ENCODE measurements at places on chromosomes 12 and 14.

- no peak for DNase-seq
Measured at GRCh38 chr12:107480836-107481608, 204.6 kb upstream of the PWP1 start.

GRCh38 chr12:94145191-94145983 is 3.0 kb upstream of the PLXNC1 start:
- peak; percentile 68 for DNase-seq

DNA sequence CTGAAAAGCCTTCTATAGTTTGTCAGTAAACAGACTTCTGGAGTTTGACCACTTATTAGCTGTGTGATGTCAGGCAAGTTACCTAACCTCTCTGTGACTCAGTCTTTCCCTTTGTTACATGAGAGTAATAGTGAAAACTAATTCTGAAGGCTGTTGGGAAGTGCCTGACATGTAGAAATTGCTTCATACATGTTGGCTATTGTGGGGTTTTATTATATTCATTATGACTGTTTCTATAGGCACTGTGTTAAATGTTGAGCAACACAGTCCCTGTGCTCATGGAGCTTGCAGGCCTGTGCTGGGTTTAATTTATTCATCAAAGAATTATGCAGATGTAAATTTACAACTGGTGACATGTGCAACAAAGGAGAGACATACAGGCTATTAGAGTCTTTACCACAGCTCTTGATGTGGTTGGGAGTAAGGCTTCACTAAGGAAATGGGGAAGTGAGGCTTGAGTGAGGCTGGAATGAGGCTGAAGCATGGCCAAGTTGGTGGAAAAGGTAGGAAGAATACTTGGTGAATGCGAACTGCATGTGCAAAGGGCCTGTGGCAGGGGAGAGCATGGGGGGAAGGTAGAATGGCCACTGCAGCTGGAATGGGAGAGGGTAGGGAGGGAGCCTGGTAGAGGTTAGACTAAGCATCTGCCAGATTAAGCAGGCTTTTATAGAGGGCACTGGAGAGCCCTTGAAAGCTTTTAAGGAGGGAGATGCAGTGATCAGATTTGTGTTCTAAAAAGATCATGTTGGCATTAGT is 236.4 kb upstream of the CRY1 start:
- peak; percentile 51 for DNase-seq

DNA sequence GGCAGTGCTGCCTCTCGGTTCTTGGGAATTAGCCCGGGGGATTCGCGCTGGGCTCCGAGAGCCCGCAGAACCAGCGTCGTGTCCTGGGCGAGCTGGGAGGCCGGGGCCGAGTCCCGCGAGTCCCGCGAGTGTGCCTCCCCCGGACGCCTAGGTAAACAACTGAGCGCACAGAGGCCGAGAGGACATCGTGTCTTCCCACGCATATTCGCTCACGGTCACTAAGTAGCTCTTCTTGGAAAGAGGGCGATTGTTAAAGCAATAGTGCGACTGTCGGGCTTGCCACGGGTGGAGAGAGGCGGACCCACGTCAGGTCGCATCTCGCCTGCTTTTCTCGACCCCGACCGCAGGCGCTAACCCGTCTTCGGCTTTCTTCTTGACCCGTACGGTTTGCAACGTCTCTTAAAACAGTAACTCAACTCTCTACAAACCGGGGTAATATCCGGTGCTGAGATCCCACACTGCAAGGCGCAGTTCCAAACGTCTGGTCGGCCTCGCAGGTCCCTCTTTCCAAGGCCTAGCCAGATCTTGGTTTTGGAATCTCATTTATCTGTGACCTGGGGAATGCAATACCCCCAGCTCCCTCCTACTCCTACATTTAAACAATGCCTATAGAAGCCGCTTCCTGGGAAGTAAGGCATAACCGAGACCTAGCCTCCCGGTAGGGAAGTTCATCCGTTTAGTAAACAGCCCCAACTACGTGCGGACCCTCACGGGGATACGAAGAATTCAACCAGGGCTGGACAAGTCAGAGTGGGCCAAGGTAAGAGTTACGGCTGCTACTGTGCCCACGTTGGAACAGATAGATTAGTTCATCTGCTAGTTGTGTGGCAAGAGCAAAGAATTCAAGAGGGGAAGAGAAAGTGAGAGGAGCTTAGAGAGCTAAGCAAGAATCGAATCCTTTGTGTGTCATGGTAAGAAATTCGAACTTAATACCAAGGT is 736 bp upstream of the PHLDA1 start:
- peak; percentile 71 for DNase-seq

DNA sequence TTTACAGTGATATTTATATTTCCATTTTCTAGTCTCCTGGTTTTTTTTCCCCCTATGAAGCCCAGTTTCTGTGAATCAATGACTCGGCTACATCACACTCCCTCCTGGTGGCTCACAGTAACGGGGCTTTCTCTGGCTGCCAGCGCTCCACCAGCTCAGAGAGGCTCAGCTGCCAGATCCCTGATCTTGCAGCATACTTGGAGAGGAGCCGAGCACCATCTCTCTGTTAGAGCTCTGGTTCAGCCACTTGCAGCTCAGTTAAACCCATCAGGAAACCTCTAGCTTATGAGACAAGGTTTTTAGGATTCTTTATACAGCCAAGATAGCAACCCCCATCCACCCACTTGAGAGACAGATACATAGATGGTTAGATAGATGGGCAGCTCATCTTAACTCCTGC is 74.6 kb downstream of the CIT start:
- DNase-seq, result peak; percentile 77

DNA sequence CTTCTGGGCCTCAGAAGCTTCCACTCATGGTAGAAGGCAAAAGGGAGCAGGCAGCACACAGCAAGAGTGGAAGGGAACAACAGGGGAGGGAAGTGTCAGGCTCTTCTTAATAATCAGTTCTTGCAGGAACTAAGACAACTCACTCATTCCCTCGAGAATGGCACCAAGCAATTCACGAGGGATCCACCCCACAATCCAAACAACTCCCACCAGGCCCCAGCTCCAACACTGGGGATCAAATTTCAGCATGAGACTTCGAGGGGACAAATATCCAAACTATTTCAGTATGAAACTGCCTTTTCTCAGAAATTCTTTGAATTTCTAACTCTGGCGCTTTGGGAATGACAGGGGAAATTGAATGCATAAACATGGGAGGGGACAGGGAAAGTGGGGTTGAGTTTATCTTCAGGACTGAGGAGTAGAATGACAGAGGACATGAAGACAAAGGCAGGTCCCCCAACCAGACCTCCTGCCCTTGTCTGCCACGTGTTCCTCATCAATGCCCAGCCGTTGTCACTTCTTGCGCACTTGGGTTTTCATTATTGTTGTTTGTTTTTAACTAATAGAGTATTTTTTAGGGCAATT is 24.6 kb upstream of the APOF start:
- peak; percentile 9 for DNase-seq

GRCh38 chr12:106204312-106204711 is 43.5 kb downstream of the CKAP4 start:
- DNase-seq, result no peak

GRCh38 chr12:18824287-18824686 is 86.4 kb downstream of the CAPZA3 start:
- no peak for DNase-seq

GRCh38 chr12:84843593-84844144 is 68.9 kb downstream of the SLC6A15 start:
- no peak for DNase-seq

DNA sequence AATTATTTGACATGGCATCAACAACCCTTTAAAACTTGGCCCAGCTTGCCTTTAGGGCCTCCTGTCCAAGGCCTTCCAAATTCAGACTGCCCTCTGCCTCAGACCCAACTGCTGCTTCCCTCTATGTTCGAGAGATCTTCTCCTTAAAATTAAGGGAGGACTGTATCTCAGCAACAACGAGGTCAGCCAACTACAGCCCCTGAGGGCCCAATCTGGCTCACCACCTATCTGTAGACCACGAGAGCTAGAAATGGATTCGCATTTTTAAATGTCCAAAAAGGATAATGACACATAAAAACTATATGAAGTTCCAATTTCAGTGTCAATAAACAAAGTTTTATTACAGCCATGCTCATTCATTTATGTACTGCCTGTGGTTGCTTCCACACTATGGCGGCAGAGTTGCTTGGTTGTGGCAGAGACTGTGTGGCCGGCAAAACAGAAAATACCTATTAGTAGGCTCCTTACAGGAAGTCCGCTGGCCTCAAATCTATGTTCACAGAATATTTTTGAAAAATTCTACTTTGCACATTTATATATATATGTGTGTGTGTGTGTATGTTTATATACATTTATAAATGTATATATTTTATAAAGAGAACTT is 1026.9 kb downstream of the BCL11B start:
- no peak for DNase-seq

All from fibroblast of mammary gland (primary cell).